ENCODE measurements at places on chromosomes 12 and 14.

DNA sequence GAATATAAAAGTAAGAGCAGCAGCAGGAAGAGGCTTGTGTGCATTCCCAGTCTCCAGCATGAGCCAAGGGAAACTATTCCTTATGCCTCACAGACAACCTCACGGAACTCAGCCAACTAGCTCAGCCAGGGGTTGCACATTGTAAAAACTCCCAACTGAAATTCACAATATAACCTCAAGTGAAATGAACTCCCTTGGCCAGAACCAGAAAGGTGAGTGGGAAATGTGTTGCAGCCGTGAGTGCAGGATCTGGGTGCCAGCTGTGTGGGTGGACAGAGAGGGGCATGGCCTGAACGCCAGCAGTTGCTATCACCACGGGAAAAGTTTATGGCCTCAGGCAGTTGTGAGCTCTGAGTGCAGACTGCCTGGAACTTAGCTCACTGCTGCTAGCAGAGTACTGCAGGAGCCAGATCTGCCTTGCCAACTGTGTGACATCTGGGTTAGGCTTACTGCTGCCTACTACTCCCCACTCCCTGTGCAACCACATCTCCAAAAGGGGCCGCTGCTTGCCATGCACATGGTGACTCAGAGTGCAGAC lies 2.3 kb upstream of the CLEC1A start:
- no peak for DNase-seq

- DNase-seq = no peak
These were observed 19.3 kb downstream of the MVK start for GRCh38 chr12:109592905-109593272.

- DNase-seq = no peak
These were observed 311.0 kb downstream of the NOVA1 start for GRCh38 chr14:26286913-26287205.

- peak; percentile 15 for DNase-seq
These were observed 218.2 kb upstream of the ARHGAP5 start for GRCh38 chr14:31858868-31859267.

- DNase-seq = no peak
These were observed at the start of gene GLT1D1 for GRCh38 chr12:128852885-128853599. Gene GLT1D1 (plus strand): TSS chr12:128853478. CDS start chr12:128853582, 104 bp downstream.

DNA sequence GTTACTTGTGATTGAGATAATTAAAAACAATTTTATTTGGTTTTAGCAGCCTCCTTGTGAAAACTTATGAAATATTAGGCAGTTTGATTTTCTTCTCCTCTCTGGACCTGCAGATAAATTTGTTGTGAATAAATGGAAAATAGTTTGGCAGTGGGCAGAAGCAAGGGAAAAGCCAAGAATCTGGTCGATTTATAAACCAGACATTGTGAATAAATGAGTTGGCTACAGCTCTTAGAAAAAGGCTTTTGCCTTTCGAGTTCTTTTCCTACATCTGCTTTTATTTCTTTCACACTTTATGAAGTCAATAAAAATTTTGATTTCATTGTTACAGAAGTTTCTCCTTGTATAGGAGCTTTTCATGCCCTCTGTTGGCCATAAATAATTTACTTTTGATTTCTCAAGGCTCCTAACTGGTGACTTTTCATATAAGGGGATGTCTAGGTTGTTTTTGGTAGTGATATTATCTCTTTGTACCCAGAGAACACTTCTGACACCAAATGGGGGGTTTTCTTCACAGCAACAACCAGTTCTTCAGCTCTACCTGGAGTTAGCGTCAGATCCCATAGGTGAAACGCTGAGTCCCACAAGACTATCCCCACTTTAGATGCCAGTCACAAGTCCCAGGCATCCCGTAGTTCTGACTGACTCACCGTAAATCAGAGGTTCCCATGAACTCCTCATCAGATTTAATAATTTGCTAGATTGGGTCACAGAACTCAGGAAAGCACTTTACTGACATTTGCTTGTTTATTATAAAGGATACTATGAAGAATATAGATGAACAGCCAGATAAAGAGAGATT lies 136.5 kb upstream of the DNM1L start:
- no peak for DNase-seq

- DNase-seq = no peak
These were observed 746.6 kb downstream of the LRFN5 start for GRCh38 chr14:42353315-42353714.

- no peak for DNase-seq
These were observed 97.8 kb downstream of the PCNX1 start for GRCh38 chr14:71005076-71005475.

- DNase-seq = no peak
These were observed 188.5 kb upstream of the SYT10 start for GRCh38 chr12:33628087-33628486.

DNA sequence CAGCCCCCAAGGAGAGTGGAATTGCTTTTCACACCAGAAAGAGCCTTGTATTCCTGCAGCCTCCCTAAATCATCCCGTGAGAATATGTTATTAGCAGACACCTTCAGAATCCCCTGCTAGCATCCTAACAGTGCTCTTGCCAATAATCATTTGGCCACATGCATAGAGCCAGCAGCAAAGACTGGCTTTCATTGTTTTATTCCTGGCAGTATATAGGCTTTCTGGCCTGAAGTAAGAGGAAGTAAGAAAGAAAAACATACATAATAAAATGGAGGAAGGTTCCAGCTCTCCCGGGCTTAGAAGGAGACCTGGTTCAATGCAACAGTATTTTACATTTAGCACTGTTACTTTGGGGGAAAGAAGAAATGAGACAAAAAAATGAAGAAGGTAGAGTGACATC lies 176.7 kb upstream of the ATF7IP start:
- DNase-seq = no peak

DNA sequence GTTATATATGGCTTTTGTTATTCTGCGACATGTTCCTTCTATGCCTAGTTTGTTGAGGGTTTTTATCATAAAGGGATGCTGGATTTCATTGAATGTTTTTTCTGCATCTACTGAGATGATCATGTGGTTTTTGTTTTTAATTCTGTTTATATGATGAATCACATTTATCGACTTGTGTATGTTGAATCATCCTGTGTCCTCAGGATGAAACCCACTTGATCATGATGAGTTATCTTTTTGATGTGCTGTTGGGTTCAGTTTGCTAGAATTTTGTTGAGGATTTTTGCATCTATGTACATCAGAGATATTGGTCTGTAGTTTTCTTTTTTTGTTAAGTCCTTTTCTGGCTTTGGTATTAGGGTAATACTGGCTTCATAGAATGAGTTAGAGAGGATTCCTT lies 291.2 kb downstream of the AKAP6 start:
- peak; percentile 50 for DNase-seq

GRCh38 chr12:93798279-93799151 lies 121.3 kb downstream of the CRADD start:
- no peak for DNase-seq

GRCh38 chr14:58638231-58639197 lies 752 bp downstream of the DACT1 start:
- no peak for DNase-seq

DNA sequence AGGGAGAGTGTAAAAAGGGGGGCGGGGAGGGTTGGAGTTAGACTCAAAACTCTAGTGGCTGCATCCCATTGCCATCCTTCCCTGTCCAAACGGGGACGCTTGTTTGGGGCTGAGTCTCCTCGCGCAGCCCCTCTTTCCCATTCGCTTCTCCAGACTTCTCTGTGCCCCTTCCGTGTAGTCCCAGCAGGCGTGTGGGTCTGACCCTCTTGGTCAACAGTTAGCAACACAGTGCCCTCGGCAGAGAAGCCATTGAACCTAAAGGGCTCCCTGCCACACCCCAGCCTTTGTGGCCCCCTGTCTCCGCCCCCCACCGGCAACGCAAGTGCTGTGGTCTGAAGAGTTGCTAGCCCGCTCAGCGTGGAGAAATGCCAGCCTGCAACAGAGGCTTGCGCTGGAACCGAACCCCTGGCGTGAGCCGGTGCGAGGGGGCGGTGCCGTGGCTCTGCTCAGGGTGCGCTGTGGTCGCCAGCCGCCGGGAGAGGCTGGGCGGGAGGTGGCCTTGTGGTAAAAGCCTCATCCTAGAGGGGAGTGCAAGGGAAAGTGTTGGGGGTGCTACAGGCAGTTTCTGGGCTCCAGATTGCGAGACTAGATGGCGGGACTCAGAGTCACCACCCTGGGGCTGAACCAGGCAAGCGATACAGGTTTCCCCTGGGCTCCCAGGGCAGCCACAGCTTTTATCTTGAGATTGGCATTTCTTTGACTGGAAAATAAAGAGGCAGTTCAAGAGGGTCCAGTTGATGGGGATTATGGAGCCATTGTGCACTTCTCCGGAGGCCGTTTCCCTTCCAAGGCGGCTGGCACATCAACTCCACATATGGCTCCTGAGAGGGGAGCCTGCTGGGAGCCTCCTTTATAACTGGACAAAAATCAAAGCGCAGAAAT lies 2.1 kb downstream of the PLXNC1 start:
- no peak for DNase-seq

- no peak for DNase-seq
These were observed 61.4 kb upstream of the DBX2 start for GRCh38 chr12:45112306-45112705.
